ENCODE measurements at places on chromosomes 3 and 15.
A peak's percentile ranks its signal among the peaks of the same experiment; 100 is the strongest.

DNA sequence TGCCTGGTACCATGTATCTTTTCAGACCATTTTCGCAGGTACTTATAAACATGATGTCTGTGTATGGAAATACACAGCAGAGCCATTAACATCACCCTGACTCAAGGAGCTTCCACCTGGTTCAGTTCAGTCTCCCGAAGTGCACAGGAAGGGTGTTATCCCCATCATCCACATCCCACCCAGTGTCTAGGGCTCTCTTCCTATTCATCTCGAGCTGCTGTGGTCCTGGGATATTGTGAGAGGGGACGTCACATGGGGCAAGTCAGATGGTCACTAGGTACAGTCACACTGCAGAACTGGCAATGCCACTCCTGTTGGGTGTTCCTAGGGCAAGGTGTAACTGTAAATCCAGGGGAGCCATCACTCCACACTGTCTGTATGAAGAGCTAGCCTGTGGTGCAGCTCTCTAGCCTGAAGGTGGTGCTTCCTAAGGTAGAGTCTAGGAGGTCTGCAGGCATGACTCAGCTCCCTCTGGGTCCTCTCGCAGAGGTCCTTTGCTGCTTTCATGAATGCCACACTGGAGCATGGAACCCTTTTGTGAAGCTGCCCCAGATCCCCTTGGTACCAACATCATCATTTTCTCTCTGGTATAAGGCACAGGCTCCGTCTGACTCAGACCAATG is 13.9 kb downstream of the ISLR2 start:
- no peak for DNase-seq

DNA sequence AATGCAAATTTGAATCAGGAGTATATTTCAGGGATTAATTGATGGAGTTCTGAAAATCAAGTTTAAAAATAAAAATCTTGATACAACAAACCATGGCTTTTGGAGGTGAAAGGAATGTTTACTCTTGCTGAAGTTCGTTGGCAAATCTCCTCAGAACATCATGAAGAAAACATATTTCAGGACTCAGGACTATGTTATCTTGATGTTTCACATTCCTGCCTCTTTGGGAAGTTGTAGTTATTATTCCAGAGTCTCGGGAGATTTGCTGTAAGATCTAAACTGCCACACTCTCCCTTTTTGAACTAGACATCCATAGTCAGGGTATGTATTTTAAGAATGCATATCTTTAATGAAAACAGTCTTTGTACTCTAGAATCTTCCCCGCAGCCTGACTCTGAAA is 271.2 kb downstream of the RBMS3 start:
- DNase-seq: no peak

DNA sequence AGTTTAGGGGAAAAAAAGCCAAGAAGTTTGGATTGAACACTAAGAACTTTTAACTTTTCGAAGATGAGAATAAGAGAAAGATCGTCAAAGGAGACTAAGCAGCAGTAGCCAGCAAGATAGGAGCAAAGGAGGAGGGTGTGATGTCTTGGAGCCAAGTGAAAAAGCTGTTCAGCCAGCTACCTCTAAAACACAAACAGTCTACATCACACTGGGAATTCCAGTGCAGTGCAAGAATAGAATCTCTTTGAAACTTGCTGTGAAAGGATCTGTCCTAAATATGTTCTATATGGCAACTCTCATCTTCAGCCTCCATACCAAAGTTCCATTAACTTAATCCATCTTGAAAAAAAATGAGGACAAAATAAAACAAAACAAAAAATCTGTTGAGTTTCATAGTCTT is 541.5 kb downstream of the MAGI1 start:
- DNase-seq: no peak

DNA sequence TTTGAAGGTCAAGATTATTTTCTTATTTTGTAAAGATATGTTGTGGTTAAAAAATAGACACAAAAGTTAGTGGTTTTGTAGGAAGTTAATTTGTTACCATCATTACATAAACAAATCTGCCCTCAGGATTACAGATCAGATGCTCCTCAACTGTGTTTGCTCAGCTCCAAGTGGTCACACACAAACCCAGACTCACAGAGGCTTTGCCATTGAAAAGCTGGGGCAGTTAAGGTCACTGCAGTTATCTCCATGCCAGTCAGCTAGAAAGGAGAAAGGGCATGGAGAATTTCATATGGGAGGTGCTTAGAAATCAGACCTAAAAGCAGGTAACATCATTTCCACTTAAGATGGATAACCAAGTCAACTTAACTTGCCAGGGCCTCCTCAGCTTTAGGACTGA is 825.7 kb upstream of the GBE1 start:
- no peak for DNase-seq

DNA sequence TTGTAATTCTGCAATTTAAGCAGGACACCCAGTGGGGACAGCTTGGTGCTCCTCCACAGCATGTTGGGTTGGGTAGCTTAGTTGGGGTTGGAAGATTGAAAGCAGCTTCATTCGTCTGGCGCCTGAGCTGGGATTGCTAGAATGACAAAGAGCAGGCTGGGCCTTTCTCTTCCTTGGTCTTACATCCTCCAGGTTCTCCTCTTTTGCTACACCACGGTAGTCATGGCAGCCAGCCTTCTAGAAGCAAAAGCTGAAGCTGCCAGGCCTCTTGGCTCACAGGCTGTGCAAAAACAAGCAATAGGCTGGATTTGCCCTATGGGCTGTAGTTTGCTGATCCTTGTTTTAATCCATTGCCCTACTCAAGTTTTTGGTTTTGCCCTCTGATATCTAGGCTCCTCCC is 3.2 kb upstream of the ANXA2 start:
- no peak for DNase-seq

- DNase-seq: peak; percentile 24
These were observed 193.6 kb downstream of the TP63 start for GRCh38 chr3:189824629-189825312.

DNA sequence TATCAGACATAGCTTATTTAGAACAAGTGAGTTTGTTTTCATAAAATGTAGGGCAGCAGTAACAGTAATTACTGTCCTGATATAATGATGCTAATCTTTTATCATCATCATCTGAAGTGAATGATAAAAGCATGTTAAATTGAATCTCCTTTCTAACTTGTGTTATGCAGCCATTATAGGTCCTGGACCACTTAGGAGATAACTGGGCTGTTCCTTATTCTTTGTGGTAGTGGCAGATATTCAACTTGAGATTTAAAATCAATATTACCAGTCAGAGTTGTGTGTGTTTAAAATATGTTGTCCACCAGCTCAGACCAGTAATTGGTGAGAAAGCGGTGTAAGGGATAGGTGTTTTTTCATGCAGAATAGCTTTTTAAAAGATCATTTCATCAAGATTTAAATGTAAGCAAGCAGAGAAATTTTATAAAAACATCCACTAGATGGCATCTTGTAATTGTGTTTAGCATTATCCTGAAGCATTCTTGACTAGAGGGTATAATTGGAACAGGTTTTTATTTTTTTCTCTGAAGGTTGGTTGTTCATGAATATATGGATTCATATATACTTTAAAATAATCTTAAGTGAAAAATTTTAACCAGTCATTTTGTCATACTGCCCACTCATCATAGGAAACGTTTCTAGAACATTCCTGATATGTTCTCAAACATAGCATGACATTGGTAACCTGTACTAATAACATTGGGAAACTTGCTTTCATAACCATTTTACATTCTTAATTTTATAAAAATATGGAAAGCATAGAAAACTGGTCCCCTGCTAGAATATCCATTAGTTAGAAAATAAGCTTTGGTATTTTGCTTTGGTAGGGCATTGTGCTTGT is 153.9 kb downstream of the BBX start:
- peak; percentile 47 for DNase-seq

GRCh38 chr3:5012367-5012766 is 33.1 kb downstream of the BHLHE40 start:
- no peak for DNase-seq

- DNase-seq: no peak
These were observed 64.2 kb upstream of the NR2C2 start for GRCh38 chr3:14883226-14883625.

DNA sequence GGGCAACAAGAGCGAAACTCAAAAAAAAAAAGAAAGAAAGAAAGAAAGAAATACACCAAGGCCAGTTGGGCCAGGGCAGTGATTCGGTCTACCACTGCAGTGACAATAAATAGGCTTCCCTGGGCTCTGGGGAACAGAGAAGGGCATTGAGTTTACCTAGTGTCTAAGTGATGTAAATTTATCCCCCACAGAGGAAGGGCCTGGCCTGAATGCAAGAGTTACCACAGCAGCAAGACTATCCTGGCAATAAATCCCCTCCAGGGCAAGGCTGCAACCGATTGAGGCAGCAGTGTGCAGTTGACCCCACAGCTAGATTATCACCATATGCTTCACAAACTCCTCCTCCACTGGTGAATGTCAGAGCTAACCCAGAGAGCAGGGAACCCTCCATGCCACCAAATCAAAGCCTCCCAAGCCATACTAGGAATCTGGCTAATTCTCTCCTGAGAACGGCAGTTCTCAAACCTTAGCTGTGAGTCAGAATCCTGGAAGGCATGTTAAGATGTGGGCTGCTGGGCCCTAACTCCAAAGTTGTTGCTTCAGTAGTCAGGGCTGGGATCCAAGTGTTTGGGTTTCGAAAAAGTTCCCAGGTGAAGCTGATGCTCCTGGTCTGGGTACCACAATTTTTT is 64.3 kb upstream of the GATM start:
- DNase-seq: no peak

GRCh38 chr15:43547539-43547938 is 30.1 kb downstream of the MAP1A start:
- DNase-seq: no peak

- peak; percentile 53 for DNase-seq
These were observed 139.8 kb downstream of the IGF1R start for GRCh38 chr15:98787936-98788757.

- no peak for DNase-seq
These were observed 15.3 kb downstream of the H1-8 start for GRCh38 chr3:129558081-129558771.

DNA sequence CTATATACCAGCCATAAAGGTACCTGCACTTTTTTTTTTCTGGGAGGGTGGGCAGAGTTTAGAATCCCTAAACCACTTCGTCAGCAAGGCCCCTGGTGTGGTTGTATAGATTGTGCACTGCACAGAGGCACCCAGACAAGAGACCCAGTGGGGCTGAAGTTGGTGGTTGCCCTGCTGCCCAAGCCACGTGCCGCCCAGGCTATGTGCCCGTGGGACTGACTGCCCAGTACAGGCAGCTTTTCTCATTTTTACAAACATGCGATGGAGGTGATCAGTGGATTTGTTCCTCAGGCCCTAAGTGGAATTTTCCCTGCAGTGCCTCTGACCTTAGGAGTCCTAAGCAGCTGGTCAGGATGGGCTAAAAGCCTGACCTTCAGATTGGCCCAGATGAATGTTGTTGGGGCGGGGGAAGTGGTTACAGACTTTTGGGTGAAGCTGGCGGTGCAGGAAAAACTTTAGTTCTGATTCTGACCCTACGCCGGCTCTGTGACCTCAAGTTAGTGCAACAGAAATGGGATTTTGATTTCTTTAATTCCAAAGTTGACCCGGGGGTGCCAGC is 34.9 kb upstream of the LIMD1 start:
- no peak for DNase-seq

DNA sequence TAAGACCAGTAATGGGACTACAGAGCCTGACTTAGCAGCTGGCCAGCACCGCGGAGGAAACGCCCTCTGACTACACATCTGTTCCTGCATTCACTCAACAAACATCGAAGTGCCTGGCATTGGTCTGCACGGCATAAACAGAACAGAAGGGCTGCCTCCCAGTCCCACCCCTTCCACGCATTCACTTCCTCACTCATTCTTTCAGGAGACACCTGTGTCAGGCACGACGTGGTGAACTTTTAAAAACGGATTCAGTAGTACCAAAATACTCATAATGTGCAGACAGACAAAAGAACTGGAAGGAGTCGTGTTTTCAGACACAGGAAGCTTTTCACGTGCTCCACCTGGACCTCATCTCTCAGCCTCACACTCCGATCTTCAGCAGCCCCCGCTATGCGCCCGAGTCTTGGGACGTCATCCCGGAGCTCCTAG is 123.3 kb downstream of the XXYLT1 start:
- DNase-seq: no peak

DNA sequence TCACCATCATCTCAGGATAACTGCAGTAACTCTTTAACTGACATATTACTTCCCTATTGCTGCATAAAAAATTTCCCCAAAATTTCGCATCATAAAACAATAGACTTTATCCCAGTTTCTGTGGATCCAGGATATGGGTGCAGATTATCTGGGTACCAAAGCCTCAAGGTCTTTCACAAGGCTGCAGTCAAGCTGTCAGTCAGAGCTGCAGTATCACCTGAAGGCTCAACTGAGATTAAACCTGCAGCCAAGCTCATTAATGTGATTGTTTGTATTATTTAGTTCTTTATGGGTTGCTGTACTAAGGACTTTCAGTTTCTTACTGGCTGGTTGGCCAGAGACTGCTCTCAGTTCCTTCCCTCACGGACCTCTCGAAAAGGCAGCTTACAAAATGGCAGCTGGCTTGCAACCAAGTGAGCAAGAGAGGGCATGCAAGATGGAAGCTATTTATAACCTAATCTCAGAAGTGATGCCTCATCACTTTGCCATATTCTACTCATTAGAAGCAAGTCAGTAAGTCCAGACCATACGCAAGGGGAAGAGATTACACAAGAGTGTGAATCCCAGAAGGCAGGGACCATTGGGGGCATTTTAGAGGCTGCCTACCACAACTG is 54.9 kb downstream of the DCUN1D1 start:
- DNase-seq: no peak

- DNase-seq: no peak
These were observed 31.7 kb upstream of the MFSD1 start for GRCh38 chr3:158769952-158770740.

DNA sequence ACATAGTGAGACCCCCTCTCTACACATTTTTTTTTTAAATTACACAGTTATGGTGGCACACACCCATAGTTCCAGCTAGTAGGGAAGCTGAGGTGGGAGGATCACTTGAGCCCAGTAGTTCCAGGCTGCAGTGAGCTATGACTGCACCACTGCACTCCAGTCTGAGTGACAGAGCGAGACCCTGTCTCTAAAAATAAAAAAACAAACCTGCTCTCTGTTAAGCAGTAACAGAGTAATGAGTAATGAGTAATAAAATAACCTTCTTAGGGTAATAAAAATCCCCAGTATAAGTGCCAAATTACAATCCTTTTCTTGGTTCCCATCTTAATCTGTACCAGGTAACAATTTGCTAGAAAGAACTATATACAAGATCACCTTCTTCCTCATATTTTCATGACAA is 65.9 kb upstream of the PLXND1 start:
- no peak for DNase-seq

- DNase-seq: no peak
These were observed 181.2 kb upstream of the EPHA3 start for GRCh38 chr3:88926221-88926620.

DNA sequence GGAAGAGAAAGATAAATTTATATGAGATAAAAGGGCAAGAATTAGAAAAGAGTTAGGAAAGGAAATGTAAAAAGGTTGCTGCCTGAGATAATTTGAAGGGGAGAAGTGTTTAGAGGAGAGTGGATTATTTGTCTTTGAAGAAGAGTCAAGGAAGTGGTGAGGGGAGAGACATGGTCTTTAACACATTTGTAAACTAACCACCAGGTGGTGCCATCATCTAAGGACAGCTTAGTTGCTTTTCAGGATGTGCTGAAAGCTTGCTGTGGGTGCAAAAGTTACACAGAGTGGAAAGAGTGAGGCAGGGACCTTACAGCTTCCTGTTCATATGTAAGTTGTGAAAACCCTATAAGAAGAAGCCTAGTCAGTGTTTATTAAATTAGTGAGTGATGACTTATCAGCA is 114.1 kb upstream of the DNAJC19 start:
- DNase-seq: peak; percentile 1

- DNase-seq: no peak
These were observed 553.7 kb downstream of the PDCD6IP start for GRCh38 chr3:34351882-34352777.

GRCh38 chr15:56639631-56640030 is 93.7 kb downstream of the ZNF280D start:
- DNase-seq: no peak

- DNase-seq: no peak
These were observed 981 bp upstream of the SCAP start for GRCh38 chr3:47476644-47477199.
